CD4-positive, alpha-beta T cell treated with Interleukin-21 for 1 hour (primary cell): ENCODE measurements at places on chromosomes 13 and 19.

DNA sequence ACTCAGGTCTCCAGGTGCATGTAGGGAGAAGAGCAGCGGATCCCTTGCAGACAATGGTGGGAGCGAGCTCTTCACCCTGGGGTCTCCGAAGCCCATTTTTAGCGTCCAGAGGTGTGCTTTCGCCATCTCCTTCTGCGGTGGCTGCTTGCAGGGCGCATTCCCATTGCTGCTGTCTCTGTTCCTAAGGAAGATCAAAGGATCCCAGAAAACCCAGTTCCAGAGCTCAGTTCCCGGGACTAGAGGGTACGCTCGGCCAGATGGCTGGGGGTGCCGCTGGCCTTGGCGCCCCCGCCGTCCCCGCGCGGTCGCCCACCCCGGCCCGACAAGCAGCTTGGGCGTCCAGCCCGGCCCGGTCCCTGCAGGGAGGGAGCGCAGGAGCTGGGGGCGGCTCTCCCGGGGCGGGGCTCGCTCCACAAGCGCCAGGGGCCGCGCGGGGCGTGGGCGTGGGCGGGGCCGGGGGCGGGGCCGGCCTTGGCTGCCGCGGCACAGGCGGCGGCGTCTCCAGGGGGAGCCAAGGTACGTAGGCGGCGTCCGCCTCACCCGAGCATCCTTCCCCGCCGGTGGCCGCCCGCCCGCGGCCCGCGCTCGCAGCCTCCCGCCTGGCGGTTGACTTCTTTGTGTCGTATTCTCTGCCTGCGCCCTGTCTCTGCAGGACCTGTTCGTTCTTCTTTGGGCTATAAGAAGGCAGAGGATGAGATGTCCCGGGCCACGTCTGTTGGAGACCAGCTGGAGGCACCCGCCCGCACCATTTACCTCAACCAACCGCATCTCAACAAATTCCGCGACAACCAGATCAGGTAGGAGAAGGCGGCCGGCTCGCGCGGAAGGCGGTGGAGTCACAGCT is 96.8 kb downstream of the ATP8A2 start:
- DNase-seq = no peak

- no peak for DNase-seq
These were observed 136.4 kb upstream of the HTR2A start for GRCh38 chr13:47033216-47033615.

GRCh38 chr13:112326821-112327370 is 49.3 kb upstream of the SPACA7 start:
- no peak for DNase-seq

GRCh38 chr13:43159026-43159461 is 135.7 kb downstream of the DNAJC15 start:
- no peak for DNase-seq

DNA sequence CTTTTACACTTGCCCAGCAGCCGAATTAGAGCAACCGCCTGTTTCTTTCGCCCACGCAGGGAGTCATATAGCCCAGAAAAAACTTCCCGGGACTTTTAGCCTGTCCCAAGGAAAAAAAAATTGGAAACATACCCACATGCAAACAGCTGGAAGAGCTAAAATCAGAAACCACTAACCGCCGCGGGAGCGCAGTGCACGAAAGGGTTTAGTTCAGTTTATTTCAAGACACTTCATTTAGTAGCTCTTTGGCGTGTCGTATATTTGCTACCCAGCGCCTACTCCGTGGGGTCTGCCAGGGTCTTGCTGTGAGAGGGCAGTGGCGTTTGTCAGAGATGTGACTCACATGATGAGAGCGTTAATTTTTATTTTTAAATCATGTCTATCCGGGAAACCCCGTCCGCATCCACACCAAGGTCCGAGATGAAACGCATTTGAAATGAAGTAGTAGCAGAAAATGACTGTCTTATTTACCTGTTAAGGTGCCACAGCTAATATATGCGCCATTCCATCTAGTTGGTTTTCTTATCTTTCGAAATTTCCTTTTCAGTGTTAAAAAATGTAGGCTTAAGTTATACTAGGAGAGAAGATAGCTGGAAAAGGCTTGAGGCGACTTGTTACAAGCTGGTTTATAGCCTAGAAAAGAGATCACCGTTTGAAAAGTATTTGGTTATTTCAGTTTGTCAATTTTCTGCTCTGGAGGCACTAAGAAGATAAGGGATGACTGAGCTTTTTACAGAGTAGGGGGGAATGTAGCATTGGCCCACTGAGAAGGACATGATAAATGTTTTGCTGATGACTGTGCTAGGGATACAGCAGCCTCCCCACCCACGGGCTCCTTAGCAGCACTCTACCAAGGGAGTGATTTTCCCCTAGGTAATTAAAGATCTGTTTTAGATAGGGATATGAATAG is 1.7 kb downstream of the KLF5 start:
- DNase-seq = no peak
